NCI-H69 (cell line): ENCODE measurements at places on chromosomes 6 and 20.
A peak's percentile ranks its signal among the peaks of the same experiment; 100 is the strongest.

- DNase-seq = peak; percentile 65
Observed at GRCh38 chr6:79084693-79085092, 6.6 kb upstream of the PHIP start.

DNA sequence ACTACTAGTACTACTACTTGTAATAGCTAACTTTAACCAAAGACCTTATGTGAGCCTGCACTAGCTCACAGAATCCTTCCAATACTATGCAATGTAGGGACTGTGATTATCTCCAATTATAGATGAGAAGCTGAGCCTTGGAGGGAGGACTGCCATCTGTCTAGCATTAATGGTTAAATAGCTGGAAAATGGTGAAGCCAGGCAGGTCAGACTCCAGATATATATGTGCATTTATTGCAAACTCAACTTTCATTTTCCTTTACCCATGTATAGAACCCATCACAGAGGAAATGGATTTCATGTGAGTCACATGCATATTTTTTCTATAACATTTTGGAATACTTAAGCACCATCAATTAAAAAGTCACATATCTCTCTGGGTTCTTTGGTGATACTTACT, 229.9 kb downstream of the BCAS1 start:
- DNase-seq = no peak

DNA sequence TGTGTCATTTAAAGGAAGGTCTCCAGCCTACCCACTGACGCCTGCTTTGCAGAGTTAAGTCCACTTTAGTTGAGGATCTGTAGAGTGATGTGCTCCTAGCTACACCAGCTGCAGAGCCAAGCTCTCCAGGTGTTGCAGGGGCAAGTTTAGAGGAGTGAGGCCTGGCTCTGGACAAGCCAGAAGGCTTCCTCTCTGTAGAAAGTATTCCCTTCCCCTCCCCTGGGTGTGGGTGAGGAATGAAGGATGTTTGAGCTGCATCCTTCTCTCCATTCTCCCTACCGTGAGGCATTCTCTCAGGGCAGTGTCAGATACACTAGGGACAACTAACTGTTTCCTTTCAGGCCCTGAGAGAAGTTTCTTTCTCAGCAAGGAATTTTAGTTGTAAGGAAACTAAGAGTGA, 66.5 kb downstream of the ELOVL5 start:
- DNase-seq = peak; percentile 42

- DNase-seq = no peak
Observed at GRCh38 chr6:170135461-170135820, 155.4 kb downstream of the DLL1 start.

- DNase-seq = peak; percentile 89
Observed at GRCh38 chr20:20237093-20237959, 130.6 kb upstream of the INSM1 start.

- DNase-seq = no peak
Observed at GRCh38 chr6:132725947-132726607, 12.2 kb upstream of the VNN1 start.

DNA sequence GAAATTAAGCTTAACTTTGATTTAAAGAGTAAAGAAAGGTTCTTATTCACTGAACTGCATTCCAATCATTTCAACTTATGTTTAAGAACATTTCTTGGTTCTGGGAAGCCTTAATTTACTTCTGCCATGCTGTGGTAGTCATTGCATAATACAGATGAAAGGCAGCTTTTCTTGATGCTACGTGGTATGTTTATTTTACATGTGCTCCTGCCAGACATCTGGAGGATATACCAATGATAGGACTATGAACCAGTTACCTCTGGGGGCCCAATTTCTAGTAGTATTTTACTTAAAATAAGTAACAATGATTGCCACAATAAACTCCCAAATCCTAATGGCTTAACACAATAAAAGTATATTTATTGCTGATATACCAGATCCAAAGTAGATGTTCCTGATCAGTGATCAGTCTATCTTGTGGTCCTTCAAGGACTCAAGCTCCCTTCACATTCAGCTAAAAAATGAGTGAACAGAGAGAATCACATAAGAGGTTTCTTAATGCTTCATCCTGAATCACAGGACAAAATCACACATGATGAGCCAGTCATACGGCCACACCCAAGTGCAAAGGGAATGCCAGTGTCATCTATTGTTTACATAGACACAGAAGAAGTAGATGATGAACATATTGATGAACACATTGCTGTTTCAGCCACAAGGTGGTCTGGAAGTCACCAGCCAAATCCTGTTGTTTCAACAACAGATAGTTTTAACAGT, 56.5 kb upstream of the CCN2 start:
- DNase-seq = no peak

DNA sequence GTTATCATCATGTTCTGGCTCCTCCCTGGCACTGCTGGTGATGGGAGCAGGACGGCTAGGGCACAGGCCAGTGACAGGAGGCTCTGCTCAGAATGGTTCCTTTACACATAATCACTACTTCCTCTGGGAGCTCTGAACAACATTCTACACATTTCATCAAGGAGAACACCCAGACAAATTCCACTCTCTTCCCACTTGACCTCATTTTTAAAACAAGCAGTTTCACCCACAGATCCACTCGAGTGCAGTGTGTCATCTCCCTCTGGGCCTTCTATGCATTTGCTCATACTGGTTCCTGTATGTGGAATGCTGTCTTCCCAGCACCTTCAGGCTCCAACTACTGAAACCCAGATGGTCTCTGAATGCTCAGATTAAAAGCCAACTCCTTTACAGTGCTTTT, 84.8 kb downstream of the ELOVL5 start:
- DNase-seq = no peak

- DNase-seq = no peak
Observed at GRCh38 chr6:33704215-33705066, 7.1 kb downstream of the UQCC2 start.

- DNase-seq = no peak
Observed at GRCh38 chr6:158686311-158686710, 36.5 kb downstream of the SYTL3 start.

- DNase-seq = peak; percentile 86
Observed at GRCh38 chr6:28816909-28817807, 106.6 kb downstream of the TRIM27 start.

DNA sequence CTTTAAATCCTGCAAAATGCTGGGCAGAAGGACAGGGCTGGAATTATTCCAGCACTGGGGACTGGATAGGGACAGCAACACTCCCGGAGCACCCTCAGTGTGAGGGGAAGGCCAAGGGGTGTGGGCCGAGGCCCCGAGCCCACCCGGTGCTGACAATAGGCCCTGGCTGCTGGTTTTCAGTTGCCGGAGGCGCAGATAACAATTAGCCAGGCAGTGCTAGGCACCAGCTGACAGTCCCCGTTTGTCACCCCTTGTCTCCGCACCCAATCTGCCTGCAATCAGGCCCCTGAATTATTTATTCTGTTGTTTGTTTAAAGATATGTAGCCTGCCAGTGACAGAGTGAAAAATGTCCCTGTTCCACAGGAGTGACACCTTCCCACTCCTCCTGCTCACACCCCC, 120.0 kb downstream of the GRM4 start:
- peak; percentile 83 for DNase-seq

GRCh38 chr20:58636983-58637421, 14.1 kb upstream of the STX16 start:
- DNase-seq = no peak

DNA sequence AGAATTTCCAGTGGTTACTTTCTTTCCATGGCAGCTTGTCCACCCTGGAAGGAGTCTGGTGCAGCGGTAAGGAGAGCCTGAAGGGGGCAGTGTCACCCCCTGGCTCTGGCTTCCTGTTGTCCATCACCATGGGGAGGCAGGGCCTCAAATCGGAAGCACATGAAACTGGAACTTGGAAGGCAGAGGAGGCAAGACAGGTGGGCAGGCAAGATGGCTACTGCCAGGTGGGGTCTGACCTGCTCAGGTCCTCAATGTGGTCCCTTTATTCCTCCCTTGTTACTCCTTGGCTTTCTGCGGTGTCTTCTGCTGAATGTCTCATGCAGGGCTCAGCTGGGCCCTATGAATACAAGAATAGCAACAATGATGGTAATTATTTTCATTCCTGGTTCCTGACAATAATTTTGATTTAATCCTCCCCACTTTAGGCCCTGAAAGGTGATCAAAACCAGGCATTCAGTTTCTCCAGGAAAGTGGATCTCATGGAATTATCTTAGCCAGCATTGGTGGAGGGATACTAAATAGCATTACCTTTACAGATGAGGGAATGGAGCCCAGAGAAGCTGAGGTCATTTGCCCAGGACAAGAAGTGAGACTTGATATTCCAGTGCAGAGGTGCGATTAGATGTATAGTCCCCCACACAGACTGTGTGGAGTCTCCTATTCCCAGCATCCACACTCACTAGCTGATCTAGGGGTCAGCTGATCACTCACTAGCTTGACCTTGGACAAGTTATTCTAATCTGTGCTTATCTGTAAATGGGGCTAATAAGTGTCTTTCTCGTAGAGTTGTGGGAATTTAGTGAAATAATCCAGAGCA, 17.6 kb upstream of the SNAI1 start:
- DNase-seq = peak; percentile 66

DNA sequence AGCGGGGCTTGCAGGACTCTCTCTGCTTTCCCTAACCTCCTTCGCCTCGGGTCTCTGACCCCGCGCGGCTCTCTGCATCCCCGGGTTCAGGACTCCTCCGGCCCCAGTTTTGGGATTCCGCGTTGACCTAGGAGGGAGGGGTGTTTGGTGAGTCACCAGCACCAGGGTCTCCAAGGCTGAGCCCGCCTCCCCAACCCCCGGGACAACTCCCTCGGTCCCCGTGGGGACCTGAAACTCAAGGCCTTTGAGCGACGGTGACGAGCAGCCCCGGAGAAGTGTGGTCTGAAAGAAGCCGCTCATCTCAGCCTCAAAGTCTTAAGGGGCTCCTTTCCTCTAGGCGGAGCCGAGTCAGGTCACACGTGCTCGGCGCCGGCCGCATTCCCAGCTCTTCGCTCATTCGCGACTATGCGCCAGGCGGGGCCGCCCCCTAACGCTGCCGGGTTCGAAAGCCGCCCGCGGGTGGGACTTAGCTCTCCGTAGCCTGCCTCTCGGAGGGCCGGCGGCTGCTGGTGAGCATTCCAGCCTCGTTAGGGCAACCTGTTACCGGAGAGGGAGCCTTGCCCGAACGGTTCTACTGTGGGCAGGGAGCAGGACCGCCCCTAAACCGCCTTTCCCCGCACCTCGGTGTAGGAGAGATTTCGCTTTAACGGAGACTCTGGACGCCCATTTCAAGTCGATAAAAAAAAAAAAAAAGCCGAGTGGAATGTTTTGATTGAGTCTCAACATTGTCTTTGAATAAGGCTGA, 3.0 kb upstream of the PRDM13 start:
- DNase-seq = peak; percentile 77
